ENCODE measurements at places on chromosomes 11 and 22.
A peak's percentile ranks its signal among the peaks of the same experiment; 100 is the strongest.

GRCh38 chr11:68213135-68213515 lies at the start of gene KMT5B:
Gene KMT5B, minus strand, starts transcription at chr11:68213296. Its CDS starts 23,220 bp downstream, at chr11:68190076.
- DNase-seq, result peak; percentile 41

DNA sequence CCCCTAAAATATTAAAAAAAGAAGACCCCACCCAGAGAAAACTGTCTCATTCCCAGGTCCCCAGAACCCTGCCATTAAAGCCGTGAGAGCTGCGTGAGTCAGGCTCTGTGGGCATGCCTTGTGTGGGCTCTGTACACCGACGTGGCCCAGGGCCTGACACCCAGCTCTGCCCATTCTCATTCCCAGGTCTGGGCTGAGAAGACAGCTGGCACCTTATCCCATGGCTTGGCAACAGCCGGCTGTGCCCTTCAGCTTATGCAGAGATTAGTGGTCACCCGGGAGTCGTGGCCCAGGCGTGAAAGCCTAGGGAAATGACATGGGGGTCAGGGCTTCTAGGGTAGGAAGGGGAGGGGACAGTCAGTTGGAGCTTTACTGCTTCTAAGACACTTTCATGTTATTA lies 31.9 kb downstream of the OTOG start:
- no peak for DNase-seq

- DNase-seq, result no peak
These were observed 35.7 kb upstream of the SUSD2 start for GRCh38 chr22:24145446-24146193.

DNA sequence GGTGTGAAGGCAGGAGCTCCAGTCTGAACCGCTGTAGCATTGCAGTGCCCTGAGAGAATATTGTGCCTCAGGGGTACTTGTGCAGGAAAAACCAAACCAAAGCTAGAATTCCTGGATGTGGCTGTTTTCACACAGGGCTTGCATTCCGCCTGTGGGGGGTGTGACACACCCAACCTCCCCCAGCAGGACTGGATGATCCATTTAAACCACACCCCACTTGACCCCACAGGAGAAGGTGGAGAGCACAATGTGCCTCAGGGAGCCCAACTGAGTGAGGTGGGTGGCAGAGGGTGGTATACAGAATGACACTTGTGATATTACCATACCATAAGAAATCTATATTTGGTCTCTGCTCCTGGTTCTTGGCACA lies 66.9 kb upstream of the SLC22A12 start:
- DNase-seq, result no peak

GRCh38 chr22:21727768-21728167 lies 7.8 kb downstream of the YPEL1 start:
- DNase-seq, result no peak

DNA sequence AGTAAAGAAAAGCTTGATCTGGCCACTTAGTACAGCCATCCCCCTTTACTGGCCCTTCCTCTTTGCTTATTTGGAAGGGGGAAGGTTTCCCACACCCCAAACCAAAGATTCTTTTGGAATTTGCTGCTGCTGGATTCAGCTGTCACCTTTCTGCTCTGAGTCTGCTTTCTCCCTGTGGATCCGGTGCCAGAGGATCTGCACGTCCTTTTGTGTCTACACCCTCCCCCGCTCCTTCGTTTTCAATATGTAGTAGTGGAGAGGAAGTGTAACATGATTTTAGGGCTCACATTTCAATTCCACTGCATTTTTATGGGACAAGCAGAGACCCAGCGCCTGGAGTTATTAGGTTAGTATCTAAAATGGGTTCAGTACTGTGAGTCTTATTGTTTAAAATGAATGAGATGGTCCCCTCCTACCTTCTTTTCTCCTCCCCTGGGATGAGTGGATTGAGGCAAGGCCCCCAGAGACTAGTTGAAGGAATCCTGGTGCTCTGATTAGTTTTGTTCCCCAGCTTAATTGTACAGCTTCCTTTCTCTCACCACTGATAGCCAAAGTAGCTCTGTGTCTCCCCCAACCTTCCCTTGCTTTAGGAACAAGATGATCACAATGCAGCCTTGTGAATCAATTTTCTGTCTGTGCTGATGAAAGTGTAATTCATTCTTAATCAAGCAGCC lies 30.5 kb upstream of the CABP7 start:
- DNase-seq, result no peak

- no peak for DNase-seq
These were observed 185.3 kb upstream of the ISX start for GRCh38 chr22:34880662-34881061.

DNA sequence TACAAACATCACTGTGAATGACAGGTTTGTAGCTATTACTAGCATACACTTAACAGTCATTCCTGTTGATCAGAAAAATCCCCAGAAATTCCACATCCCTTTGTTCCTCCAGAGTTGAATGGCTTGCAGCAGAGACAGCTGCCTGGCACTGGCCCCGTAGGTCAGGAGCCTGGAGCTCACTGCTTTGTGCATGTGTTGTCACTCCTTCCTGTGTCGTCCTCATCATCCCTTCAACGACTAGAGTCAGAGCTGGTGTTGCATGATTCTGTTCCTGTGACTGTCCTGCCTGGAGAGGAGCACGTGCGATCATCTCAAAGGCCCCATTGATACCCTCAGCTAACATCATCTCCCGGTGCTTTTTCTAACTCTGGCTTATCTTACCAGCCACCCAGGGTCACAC lies 58.3 kb downstream of the LDLRAD3 start:
- no peak for DNase-seq

DNA sequence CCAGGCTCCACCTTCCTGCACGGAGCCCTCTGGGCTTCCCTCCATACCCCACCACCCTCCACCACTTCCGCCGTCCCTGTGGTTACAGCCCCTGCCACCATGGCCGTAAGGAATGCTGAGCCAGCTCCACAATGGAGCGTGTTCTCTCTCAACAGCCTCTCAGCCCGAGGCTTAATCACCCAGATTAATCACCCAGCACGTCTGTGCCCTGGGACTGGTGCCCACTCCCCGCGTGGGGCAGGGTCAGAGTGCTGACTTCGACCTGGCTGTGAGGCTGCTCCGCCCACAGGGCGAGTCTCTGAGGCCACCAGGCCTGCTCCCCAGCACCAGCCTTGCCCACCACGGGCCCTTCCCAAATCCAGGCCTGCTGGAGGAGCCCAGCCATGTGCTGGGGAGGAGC lies 4.0 kb upstream of the TH start:
- DNase-seq, result no peak

- DNase-seq, result no peak
These were observed 17.5 kb upstream of the ADSL start for GRCh38 chr22:40328546-40329456.

GRCh38 chr11:111569476-111569875 lies 29.0 kb downstream of the LAYN start:
- no peak for DNase-seq

All from effector memory CD4-positive, alpha-beta T cell (primary cell).